ENCODE measurements at places on chromosomes 5 and 9.

- no peak for DNase-seq
Measured at GRCh38 chr9:108056805-108057386, 567.3 kb upstream of the KLF4 start.

DNA sequence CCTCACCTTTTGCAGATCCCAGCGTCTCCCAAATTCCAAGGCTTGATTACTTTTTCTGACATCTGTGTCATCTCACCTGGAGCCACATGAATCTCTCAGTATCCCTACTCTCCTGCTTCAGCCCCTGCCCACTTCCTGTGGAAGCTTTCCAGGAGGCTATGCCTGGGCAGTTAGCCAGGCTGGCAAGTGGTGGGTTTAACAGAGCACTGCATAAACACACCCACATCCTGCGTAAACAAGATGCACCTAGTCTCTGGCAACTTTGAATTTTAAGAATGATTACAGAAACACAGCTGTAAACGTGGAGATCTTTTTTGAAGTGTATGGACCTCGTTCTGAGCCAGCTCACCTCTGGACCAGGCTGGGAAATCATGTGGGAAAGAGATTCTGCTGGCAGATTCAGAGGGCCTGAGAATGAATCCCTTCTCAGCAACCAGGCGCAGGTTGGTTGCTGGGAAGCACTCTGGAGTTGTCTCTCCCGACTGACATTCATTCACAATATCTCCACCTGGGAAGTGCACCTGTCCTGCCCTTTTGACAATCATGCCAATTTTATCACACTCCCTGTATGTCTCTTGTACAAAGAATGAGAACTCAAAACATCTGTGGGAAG is 55.7 kb upstream of the FANCC start:
- no peak for DNase-seq

- no peak for DNase-seq
Measured at GRCh38 chr5:39800042-39800601, 375.3 kb upstream of the DAB2 start.

- peak; percentile 31 for DNase-seq
Measured at GRCh38 chr5:88833371-88834130, 49.4 kb downstream of the MEF2C start.

DNA sequence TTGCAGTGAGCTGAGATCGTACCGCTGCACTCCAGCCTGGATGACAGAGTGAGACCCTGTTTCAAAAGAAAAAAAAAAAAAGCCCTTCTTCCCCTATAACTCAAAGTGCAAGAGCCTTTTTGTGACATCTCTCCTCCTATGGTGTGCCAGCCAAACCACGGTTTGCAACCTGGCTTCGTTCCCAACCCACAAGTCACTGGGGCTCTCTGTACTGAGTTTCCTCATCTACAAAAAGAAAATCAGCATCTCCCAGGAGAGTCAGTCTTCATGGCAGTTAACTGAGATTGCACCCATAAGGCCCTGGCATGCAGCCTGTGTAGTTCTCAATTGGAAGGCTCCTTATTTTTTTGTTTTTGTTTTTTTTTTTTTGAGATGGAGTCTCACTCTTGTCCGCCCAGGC is 14.8 kb downstream of the ODF2 start:
- DNase-seq, result no peak

DNA sequence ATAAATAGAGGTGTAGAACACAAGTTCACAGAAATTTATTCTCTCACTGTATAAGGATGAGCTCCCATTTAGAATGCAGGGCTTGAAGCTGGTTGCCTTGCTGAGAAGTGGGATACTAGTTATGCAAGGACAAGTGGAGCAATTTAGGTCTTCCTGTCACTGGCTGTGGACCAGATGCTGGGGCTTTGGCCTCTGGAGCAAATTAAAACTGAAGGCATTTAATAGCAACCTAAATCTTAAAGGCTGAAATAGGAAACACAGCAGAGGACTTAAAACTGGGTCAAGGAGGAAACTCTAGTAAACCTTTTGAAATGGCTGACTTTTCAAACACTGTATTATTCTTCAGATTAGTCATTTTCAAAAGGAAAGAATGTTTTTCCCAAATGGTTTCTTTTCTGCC is 319.4 kb downstream of the RAB3C start:
- no peak for DNase-seq

DNA sequence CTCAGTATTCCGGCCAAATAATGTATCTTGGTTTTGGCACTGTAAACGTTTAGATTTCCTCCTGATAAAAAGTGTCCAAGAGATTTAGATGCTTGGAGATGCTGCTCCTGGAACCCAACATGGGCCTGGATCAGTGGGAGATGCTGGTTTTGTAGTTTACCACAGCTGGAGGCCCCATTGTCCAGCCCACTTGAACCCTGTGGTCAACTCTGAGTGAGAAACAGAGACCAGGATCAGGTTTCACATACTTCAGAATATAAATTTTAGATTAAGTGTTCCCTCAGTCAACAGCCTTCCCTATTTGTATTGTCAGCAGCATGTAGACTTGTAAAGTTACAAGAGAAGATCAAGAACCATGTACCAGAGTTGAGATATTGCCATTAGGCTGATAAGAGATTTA is 144.7 kb upstream of the C9orf72 start:
- no peak for DNase-seq

- DNase-seq, result no peak
Measured at GRCh38 chr5:88805151-88805784, 77.7 kb downstream of the MEF2C start.

DNA sequence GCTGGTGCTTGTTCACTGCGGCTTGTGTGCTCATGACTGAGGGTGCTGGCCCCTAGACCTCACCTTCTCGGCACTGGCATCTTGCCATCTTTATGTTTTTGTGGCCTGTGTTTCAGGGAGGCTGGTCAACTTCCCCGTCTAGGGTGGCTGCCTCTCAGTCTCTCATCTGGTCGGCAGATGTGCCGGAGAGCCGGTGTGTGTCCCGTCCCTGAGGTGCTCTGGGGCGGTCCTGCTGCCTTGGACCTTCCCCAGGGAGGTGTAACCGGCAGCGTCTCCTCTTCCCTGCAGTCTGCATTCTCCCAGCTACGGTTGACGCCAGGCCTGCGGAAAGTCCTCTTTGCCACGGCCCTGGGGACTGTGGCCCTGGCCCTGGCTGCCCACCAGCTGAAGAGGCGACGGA is 5.6 kb downstream of the MIGA2 start:
- DNase-seq, result no peak

All from stimulated activated CD8-positive, alpha-beta memory T cell treated with anti-CD3 and anti-CD28 coated beads, Interleukin-15, amount 100 ng/mL, for 48 hours (primary cell).